ENCODE measurements at places on chromosomes 7 and 10.

GRCh38 chr7:139937715-139938114, 108.7 kb downstream of the TBXAS1 start:
- DNase-seq, result no peak

DNA sequence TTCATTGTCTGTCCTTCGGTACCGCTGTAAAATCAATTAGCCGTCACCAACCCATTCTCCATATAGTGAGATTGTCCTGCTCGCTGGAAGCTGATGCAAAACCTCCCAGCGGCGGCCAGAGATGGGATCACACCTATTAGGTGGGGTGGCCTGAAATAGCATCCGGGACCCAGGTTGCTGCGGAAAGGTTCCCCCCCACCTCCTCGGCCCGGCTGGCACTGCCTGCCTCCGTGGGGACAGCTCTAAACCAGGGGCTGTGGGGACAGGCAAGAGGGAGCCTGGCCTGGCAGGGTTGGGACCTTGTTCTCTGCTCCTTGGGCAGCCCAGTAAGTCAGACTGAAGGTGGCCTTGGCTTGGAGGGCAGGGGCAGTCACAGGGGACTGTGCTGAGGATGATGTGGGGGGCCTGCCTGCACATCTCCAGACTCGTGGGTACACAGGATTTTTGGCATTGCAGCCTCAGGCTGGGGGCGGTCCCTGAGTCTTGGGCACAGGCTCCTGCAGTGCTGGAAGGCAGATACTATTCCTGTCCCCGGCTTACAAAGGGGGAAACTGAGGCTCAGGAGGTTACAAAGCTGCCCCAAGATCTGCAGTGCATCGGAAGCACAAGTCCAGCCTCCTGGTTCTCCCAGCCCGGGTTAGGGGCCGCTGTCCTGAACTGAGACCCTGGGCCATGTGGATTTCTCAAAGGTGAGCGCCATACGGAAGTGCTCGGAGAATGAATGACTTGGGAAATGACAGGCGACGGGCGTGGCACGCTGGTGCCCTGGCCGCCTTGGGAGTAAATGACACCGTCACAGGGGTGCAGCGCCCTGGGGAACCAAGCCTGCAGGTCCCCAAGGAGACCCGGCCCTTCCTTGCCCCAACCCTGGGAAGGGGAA, 65.6 kb downstream of the UNCX start:
- DNase-seq, result no peak

- no peak for DNase-seq
Observed at GRCh38 chr10:132145002-132145401, 41.7 kb upstream of the DPYSL4 start.

- no peak for DNase-seq
Observed at GRCh38 chr7:142720986-142721385, 28.3 kb upstream of the PRSS1 start.

DNA sequence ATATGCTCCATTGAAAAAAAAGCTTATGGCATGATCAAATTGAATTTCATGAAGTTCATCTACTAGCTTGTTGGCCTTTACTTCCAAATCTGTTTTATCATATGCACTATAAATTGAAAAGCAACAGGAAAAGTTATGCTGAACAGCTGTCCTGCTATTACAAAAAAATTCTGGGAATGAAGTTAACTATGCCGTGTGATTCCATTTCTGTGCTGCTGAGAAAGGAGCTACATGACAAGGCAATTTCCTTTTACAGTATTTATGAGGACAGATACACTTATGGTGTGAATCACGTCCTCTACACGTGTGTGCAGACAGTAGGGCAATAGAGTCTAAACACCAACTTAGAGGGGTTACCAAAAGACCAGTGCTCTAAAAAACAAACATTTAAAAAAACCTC, 426.5 kb upstream of the AKR1E2 start:
- DNase-seq, result no peak

DNA sequence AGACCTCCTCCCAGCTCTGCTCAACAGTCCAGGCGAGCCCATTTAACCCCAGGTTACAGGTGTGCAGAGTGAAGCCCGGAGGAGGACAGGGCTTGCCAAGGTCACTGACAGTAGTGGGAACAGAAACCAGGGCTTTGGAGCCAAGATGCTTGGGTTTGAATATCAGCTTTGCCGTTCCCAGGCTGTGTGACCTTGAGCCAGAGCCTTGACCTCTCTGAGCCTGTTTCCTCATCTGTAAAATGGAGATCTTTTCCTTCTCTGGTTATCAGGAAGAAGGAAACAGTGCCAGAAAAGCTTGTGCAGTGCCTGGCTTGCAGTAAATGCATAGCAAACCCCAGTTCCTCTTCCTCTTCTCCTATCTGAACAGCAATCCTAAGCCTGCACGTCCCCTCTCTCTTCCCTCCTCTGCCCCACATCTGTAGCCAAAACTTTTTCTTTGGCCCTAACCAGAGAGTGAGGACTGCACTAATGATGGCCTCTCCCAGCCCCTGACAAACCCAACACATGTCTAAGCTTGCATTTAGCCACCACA, 21.4 kb upstream of the MLXIPL start:
- no peak for DNase-seq

DNA sequence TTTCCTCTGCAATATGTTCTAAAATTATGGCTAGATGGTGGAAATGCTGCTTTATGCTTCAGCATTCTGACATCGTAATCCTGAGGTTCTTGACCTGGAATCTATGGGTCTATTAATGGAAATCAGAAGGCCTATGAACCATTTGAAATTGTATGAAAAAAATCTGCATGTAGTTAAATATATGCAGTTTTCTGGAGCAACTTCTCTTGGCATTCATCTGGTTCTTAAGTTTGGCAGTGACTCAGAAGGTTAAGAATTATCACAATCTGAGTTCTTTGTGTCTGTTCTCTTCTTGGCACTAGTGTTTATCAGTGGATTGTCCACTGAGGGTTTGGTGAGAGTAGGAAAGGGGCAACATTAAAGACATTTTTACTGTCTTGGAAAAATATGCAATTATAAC, 71.1 kb upstream of the FZD1 start:
- no peak for DNase-seq

DNA sequence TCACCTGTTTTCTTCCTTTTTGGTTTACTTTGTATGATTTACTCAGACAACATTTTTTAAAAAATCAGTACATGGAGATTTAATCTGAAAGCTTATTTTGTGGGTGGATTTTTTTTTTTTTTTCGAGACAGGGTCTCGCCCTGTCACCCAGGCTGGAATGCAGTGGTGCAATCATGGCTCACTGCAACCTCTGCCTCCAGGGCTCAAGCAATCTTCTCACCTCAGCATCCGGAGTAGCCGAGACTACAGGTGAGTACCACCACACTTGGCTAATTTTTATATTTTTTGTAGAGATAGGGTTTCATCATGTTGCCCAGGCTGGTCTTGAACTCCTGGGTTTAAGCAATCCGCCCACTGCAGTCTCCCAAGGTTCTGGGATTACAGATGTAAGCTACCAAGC, 2.5 kb downstream of the GSTO1 start:
- DNase-seq, result no peak

DNA sequence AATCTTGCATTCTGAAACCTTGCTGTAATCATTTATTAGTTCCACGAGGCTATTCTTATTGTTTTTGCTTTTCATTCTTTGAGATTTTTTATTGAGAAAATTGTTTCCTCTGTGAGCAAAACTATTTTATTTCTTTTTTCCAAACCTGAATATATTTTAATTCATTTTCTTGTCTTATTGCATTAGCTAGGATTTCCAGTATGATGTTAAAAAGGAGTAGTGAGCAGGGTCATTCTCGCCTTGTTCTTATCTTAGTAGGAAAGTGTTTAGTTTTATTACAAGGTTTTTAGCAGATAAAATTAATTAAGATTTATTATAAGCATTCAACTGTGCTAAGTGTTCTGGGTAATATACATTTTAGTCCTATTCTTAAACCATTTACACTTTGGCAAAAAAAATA, 214.6 kb upstream of the KLF6 start:
- no peak for DNase-seq

GRCh38 chr7:102973096-102973802, 60.4 kb downstream of the LRRC17 start:
- DNase-seq, result no peak

DNA sequence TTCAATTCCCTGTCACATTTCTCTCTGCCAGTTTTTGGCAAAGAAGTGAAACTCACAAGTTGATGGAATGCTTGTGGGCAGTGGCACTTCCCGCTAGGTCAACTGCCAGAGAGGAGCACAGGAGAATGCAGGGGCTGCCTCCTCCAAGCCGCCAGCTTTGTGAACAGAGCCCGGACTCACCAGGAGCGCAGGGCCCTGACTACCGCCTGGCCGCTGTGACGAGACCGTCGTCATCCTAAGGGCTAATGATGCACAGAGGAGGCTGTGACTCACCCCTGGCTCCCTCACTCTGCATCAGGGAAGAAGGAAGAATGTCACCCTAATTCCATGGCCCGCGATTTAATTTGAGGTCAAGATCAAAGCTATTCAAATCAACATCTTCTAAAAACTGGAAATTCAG, 123.9 kb downstream of the TAX1BP1 start:
- DNase-seq, result no peak

DNA sequence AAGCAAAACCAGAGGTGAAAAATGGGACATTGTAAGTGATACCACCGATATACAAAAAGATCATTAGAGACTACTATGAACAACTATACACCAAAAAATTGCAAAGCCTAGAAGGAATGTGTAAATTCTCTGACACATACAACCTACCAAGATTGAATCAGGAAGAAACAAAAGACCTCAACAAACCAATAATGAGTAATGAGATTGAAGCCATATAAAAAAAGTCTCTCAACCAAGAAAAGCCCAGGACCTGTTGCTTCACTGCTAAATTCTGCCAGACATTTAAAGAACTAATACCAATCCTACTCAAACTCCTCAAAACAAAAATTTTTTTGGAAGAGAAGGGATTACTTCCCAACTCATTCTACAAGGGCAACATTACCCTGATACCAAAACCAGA, 134.0 kb downstream of the TPST1 start:
- no peak for DNase-seq

- DNase-seq, result peak; percentile 24
Observed at GRCh38 chr7:117110480-117111315, 157.4 kb downstream of the ST7 start.

DNA sequence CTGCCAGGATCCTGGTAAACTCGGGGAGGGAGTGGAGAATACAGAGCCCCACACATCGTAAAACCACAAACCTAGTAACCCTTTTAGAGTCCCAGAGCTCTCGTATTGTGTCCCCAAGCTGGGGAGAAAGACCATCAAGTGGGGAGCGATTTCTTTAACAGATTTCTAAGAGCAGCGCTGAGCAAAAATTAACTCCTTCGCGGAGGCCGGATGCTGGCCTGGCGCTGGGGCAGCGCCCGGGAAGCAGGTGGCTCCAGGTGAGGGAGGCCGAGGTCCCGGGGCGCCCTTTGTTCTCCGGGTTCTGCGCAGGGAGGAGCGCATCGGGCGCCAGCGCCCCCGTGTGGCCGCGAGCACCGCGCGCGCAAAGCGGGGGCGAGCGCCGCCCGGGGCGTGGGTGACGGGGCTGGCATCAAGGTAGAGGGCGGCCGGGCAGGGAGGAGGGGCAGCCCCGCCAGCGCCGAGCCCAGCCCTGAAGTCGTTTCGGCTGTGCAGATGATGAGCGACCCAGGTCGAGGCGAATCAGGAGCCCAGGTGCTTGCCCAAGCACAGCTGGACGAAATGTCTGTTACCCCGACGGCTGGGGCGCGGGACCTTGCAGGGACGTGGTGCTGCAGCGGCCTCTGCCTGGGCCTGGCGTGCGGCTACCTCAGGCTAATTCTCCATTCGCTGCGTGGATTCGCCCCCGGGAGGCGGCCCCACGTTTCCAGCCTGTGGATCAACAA, 10.4 kb upstream of the FGFR2 start:
- DNase-seq, result no peak

GRCh38 chr7:31432836-31433340, 81.0 kb upstream of the ITPRID1 start:
- no peak for DNase-seq

DNA sequence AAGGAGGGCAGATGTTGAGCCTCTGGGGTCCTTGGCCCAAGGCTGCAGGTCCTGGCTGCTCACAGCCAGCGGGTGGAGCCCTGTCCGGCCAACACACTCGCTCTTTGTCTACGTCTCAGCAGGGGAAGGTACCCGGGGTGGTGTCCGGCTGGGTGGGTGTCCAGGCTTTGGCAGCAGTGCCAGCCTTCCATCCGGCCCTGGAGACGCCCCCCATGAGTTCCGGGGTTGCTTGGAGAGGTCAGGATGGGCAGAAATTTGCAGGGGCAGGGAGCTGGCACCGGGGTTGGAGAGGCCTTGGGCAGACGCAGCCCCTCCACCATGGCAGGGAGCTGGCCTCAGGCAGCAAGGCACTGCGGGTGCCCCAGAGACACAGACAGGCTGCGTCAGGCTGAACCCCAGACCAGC, 42.2 kb upstream of the ELN start:
- no peak for DNase-seq

- DNase-seq, result no peak
Observed at GRCh38 chr7:465710-466400, 53.8 kb downstream of the PDGFA start.

DNA sequence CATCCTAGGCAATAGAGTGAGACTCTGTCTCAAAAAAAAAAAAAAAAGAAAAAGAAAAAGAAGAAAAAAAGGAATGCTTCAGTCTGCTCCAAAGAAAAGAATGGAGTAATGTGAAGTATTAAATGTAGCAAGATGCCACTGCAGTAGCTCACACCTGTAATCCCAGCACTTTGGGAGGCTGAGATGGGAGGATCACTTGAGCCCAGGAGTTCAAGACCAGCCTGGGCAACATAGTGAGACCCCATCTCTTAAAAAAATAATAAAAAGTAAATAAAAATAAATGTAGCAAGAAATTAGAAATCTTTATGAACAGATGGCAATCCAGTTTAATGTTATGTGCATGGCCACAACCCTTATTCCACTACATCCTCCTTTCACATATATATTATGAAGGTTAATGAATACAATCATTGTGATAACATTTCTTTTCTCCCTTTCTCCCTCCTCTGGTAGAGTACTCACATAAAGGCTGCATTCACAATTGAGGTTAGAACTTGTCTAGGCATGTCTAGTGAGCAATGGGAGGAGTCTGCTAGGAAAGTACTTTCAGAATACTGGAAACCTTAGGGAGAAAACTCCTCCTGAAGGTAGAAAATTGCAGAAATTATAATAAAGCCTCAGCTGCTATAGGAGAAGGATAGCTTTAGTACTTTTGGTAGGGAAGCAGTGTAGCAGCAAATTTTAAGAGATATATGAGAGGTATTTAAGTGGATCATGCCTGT, 20.4 kb downstream of the KLLN start:
- no peak for DNase-seq

DNA sequence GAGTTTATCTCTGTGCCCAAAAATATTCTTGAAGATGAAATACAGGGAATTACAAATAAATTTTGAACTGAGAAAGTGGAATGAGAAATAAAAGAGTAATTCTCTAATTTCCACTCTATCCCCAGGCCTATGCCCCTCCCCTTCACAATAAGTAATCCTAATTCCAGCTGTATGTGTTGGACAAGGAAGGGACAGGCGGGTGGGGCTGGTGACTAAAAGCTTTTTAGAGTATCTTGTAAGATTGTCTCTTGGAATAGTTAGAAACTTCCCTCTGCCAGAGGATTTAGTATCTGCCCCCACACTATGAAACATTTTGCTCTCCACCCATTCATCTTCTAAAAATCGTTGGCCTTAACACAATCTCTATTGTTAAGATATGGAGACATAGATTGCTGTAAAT, 199.2 kb downstream of the MBL2 start:
- DNase-seq, result no peak

GRCh38 chr10:119268428-119268827, 61.1 kb downstream of the GRK5 start:
- no peak for DNase-seq

GRCh38 chr10:65423043-65423442, 1502.8 kb upstream of the LRRTM3 start:
- DNase-seq, result no peak
